ENCODE measurements at places on chromosomes 12 and 14.

DNA sequence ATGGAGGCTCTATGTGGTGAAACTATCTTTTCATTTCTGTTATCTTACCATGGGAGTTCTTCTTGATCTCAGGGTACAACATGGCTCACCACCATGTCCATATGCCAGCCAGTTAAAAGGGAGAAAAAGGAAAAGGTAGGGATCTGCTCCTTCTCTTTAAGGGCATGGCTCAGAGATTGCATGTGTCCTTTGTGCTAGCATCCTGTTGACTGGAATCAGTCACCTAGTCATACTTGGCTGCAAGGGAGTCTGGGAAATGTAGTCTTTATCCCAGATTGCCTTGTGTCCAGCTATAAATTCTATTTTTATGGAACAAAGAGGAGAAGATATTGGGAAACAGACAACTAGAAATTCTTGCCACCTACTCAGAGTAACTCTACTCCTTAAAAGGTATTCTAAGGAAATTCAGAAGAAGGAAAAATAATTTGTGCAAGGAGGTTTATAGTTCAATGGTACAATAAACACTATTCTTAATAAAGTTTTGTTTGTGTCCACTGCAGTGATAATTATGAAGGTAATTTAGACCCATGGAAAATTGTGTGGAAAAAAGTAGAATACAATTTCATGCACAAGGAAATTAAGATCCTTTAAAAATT is 86.4 kb upstream of the RPH3A start:
- no peak for DNase-seq

DNA sequence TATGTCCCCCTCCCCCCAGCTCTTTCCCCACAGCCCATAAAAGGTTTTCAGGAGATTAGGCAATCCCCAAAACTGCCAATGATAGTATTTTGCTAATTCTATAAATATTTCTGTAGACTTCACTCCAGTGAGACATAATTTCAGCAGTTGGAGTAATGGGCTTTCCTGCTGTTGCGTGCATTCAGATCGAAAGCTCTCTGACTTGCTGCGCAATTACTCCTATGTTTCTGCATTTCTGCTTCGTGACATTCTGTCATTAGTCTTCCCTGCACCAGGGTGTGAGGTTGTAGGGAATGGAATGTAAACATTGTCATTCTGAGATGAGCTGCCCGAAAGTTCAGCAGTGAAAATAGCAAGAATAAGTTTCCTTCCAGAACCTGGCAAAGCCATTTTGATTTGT is 58.2 kb downstream of the SAMD4A start:
- no peak for DNase-seq

GRCh38 chr14:25259470-25259869 is 209.5 kb upstream of the STXBP6 start:
- DNase-seq = no peak

- DNase-seq = no peak
These were observed 97.0 kb downstream of the PELI2 start for GRCh38 chr14:56215180-56215579.

DNA sequence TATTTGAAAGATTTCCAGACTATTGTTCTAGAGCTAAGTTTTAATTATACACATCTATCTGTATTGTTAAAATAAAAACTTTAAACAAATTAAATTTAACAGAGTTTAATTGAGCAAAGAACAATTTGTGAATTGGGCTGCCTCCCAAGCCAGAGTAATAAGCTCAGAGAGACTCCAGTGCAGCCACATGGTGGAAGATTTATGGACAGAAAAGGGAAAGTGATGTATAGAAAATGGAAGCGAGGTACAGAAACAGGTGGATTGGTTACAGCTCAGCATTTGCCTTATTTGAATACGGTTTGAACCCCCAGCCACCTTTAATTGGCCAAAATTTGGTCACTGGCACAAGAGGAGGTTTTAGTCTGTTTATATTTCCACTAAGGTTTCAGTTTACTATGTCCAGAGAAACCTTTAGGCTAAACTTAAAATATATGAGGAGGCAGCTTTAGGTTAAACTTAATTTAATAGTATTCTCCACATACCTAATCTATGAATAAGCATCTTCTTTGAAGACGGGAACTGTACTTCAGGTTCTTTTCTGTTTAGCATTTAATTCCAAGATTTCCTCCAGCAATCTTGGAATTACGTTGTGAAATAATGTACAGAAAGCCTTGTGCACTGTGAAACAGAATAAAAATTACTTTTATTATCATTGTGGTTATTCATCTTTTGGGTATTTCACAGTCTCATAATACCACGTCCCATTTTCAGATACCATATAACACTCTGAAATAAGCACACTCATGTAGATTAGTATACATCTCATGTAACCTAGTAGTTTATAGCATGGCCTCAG is 19.4 kb downstream of the SRGAP1 start:
- no peak for DNase-seq

DNA sequence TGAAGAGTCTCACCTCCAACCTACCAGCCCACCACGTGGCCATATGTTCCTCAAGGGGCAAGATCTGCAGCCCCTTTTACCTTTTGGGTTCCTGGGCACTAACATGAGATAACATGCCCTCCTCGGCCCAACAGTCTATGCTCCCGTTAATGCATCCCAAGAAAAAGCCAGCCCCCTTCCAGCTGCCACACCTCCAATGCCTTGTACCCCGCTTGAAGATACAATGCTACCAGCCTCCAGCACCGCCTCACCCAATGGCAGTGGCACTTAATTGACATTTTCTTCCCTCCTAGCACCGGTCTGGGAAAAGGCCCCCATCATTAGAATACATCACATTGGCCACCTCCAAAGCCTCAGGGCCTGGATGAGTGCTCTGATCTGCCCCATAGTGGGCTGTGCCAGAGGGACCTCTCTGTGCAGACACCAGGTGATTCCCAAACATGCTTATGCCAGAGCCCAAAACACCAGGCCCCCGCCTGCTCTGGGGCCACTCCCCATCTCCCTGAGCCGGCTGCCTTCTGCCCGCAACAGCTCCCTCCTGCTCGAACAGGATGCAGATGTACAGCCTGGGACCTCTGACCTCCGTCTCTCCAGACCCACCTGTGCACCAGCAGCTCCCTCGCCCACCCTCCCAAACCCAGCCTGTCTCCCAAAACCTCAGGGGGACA is 118.3 kb downstream of the NCOR2 start:
- DNase-seq = no peak

GRCh38 chr14:105476097-105476830 is 1.6 kb downstream of the CRIP2 start:
- no peak for DNase-seq

DNA sequence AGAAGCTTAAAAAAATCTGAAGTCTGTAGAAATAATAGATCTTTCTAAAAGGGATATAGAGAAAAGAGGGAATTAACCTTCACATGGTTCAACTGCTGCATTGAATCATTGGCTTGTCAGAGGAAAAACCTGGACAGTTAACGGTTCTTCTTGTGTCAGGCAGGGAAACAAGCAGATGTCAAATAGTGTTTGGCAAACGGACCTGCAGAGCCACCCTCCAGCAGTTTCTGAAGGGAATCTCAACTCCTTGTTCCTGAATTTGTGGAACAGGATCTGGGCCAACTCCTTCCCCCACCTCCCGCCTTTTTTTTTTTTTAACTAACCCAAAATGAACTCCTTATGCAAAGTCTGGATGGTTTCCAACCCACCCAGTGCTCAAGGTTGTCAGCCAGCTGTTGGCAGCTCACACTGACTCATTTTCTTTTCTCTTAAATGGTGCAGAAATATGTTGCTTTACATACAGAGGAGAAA is 187.3 kb downstream of the CAND1 start:
- DNase-seq = peak; percentile 88

DNA sequence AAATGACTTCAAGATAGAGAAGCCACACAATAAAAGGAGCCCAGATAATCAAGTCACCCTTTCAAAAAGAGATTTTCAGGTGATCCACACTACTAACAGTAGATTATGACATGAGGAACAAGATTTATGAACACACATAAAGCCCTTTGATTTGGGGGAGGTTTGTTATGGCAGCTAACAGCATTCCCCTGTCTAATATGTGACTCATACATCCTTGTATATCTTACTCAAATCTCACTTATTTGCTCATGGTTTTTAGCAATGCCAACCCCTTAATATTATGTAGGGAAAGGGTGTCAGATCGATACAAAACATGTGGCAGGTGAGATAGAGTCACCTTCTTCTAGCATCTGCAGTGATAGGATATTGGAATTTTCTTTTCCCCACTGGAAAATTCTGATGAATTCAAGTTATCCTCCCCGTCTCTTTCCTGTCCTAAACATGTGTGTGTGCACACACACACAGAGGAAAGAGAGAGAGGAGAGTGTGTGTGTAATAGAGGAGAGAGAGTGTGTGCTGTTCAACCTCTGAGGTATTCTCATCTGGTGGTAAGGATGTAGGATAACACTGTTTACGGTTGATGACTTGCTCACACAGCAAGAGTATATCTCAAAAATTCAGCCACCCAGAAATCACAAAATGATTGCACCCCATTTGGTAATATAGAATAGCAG is 319.9 kb downstream of the KCNC2 start:
- no peak for DNase-seq

- no peak for DNase-seq
These were observed 374.4 kb downstream of the ZFP36L1 start for GRCh38 chr14:68418174-68419118.

DNA sequence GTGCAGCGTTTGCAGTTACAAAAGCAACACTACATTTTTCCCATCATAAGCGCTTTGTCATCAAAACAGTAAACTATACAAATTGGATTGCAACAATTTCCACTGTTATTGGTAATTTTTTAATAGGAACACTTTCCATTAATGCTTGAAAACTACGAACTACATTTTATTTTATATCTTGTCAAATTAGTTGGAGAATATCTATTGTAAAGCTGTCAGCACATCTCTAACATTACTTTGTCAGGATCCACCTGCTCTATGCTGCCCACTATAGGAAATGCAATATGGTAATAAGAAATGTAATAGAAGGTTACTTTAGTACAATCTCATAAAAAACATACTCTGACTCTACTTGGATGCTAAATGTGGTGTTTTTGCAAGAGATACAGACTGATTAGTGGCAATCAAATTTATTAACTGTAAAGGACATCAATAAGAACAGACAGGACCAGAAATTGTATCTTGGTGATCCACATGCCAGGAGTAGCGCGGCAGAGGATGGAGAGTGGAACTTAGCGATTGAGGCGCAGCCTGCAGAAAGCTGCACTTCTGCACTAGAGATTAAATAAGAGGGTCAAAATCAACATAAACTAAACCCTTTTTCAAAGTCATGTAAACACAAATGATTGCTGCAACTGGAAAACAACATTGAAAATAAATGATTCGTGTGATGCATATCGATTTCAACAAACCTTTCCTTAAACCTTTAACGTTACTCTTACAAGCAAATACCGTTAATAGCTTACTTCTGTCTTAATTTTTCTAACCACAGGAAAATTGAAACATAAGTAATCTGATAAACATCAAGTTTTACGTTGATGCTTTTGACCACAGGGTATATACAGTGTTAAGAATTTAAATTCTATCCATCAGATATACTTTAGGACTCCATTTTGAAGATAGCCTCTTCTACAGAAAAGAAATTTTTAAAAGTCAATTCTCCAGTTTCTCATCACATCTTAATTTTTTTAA is 3.6 kb upstream of the ARID2 start:
- DNase-seq = peak; percentile 58

DNA sequence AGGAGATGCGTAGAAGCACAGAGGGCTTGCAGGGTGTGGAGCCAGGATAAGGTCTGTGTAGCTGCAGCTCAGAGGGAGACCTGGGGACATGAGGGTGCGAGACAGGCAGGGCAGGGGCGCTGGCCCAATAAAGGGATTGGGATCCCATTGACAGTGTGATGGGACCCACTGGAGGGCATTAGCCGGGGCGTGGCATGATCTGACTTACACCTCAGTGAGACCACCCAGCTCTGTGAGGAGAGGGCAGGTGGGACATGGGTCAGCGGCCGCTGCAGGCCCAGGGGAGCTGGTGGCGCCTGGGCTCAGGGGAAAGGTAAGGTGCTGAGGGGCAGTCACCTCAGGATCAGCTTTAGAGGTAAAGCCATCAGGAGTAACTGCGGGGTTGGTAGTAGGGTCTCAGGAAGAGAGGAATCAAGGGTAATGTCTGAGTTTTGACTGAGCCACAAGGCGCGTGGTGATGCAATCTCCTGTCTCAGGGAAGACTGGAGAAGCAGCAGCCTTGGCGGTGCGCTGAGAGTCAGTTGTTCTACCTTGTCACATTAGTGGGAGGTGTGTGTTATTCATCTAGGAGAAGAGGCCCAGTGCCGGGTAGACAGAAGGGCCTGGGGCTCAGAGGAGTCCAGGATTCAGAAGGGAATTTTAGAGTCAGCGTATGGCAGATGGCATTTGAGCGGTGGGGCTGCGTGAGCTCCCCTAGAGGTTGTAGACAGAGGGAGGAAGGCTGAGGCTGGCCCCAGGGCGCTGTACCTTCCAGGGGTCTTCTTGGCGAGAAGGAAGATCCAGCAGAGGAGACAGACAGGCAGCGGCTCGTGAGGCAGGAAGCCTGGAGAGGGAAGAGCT is 30.8 kb upstream of the BDKRB2 start:
- DNase-seq = no peak

- no peak for DNase-seq
These were observed 38.0 kb downstream of the CNTN1 start for GRCh38 chr12:40730281-40730680.

DNA sequence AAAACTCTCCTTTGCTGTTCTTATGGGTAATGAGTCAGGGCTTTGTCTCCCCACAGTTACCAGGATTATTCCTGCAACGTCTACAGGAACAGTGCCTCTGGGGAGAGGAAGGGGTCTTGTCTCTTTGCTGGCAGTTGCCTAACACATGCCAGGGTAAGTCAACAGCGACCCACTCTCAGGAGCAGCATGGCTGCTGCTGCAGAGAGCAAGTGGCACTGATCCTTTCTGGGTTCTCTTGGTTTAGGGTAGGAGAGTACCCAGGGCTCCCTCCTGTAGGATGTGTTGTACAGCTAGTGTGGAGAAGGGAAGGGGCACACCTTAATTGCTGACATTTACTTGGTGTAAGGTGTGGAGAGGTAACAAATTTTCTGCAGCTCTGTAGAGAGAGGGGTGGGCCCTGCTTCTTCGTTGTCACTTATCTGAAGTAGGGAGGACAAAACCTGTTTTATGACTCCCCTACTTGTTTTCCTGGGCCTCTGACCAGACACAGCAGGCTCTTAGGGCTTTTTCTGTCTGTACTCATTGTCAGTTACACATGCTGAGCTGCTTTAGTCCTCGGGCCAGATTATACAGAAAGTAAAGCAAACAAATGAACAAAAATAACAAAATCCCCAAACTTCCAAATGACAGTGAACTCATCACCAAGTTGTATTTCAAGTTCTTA is 168.2 kb downstream of the ACSS3 start:
- DNase-seq = no peak

GRCh38 chr14:52352569-52352968 is 38.5 kb downstream of the PTGER2 start:
- no peak for DNase-seq

GRCh38 chr12:1857086-1857485 is 36.7 kb downstream of the LRTM2 start:
- no peak for DNase-seq

DNA sequence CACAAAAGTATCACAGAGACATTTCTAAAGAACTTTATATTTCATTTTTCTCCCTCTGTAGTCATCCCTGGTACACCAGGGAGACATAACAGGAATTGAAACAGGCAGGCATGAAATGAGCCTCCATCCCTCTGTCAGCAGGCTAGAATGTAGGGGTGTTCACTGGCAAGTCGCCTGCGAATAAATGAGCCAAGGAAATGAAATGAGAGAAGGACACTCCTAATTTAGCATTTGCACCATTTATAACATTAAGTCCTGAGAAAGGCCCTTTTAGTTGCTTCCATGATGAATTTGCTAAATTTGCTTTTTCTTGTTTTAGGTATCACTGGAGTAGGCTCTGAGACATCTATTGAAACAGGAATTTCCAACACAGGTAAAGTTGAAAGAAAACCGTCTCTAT is 192.4 kb upstream of the CNTN1 start:
- no peak for DNase-seq

- no peak for DNase-seq
These were observed 21.1 kb downstream of the FKBP3 start for GRCh38 chr14:45112896-45113781.
